Activated naive CD8-positive, alpha-beta T cell treated with anti-CD3 and anti-CD28 coated beads for 36 hours (primary cell): ENCODE measurements at places on chromosomes 11 and 22.

DNA sequence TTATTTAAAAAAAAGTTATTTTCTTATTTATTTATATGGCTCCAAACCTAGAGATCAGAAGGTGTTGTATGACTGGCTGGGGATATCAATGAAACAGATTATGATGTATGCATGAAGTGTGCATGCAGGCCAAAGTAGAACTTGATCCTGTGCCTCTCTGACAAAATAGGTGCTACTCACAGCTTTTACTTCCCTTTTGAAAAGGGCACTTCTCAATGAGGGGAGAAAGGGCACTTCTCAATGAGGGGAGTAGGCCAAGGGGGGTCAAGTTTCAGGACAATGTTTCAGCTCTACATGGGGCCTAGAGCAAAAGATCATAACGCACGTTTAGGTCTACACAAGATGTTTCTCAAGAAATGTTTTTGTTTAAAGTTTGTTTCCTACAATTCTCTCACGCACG lies 397.5 kb downstream of the ETS1 start:
- no peak for DNase-seq

- no peak for DNase-seq
Measured at GRCh38 chr22:48709453-48709852, 1118.2 kb downstream of the BRD1 start.

- DNase-seq: peak; percentile 59
Measured at GRCh38 chr11:118051611-118052461, 25.0 kb upstream of the TMPRSS4 start.

GRCh38 chr11:72613977-72614376 lies 60.2 kb downstream of the PDE2A start:
- DNase-seq: peak; percentile 14

DNA sequence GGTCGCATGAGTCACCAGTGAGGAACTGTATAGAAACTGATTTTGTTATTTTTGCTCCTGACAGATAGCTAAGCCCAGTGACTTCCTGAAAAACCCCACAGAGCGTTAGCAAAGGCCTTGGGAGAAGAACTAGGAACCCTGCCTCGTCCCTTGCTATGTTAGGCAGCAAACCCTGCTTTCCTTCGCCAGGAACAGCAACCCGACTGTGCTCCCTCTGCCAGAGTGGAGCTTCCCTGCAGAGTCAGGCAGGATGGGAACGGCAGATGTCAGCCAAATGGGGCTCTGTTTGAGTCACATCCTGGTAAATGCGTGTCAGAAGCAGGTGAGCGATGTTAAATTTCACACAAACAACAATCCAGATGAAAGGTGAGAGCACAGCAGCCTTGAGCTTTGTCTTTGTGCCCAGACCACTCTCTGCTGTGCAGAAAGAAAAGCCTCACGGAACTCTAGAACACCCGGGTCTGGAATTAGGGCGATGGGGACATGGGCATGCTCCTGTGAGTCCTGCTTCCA lies 186.6 kb downstream of the ADAMTS15 start:
- no peak for DNase-seq

DNA sequence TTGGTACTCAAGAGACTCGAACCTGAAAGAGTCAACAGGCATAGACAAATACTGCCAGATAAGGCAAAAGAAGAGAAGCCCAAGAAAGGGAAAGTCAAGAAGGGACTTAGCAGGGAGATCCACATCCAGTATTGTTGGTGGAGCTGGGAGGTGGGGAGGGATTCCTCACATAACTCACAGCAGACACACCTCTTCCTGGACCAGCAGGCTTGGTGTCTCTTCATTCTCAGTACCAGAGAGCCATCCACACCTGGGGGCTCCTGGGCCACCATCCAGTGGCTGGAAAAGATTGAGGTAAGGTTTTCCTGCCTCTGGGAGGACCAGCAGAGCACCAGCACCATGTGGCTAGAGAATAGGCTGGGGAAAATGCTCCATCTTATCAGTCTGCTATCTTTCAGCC lies 161.6 kb upstream of the SESN3 start:
- DNase-seq: no peak

GRCh38 chr22:25666308-25666707 lies 75.7 kb upstream of the MYO18B start:
- DNase-seq: no peak

DNA sequence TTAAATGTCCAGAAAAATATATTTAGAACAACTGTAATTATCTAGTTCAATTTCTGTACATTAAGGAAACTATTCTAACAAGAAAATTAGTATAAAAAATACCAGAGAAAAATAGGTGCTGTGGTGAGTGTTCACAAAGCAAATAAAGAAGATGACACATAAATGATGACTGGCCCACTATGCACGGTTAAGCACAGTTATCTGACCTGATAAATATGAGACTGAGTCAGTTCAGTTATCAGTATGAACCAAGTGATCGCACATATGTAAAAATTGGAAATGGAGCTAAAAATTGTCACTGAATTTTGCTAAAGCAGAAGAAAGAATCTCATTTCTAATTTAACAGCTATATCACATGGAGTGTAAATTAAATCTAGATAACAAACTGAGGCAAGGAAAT lies 18.8 kb upstream of the MAML2 start:
- DNase-seq: no peak

GRCh38 chr11:2950825-2951224 lies 21.6 kb upstream of the PHLDA2 start:
- no peak for DNase-seq

DNA sequence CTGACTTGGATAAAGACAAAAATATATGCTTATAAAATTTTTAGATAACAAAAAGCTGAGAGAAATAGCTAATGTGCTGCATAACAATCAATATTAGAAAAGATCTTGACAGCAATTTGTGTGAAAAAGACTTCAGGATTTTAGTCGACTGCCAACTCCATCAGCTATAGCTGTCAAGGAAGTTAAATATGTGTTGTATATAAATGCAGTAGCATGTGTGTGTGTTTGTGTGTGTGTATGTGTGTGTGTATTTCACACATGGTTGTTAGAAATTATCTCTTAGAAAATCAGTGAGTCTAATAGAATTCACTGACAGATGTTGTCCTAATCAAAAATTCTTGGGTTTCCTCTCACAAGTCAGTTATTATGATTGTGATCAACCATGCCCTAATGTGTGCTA lies 171.2 kb downstream of the CASP12 start:
- no peak for DNase-seq
